Astrocyte of the spinal cord (primary cell): ENCODE measurements at places on chromosomes 11 and 22.

- no peak for DNase-seq
Measured at GRCh38 chr11:108170184-108170583, 48.8 kb downstream of the ACAT1 start.

DNA sequence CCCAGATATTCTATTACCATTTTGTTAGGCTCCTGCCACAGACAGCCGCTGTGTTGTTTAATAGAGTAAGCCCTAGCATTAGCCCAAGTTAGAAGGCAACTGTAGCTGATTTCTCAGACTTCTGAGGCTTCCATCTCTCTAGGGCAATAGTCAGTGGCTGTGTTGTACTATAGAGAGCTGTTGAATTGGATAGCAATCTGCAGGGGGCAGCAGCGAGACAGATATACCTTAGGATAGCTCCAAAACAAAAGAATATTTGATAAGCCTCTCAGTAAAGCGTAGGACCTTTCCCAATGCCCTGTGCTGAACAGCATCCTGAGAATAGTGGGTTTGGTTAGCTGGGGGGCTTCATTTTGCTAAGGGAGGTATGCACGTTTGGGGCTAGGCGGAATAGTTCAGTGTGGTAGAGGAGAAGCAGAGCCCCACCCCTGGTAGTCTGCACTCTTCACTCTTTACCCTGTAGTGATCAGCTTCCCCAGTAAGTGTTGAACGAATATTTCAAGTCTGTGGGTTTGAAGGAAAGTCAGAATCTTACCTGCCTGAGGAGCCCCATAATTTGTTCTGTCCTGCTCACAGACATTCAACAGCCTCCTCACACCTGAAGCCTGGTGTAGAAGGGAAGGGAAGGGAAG, 515.1 kb downstream of the INSC start:
- DNase-seq, result no peak

DNA sequence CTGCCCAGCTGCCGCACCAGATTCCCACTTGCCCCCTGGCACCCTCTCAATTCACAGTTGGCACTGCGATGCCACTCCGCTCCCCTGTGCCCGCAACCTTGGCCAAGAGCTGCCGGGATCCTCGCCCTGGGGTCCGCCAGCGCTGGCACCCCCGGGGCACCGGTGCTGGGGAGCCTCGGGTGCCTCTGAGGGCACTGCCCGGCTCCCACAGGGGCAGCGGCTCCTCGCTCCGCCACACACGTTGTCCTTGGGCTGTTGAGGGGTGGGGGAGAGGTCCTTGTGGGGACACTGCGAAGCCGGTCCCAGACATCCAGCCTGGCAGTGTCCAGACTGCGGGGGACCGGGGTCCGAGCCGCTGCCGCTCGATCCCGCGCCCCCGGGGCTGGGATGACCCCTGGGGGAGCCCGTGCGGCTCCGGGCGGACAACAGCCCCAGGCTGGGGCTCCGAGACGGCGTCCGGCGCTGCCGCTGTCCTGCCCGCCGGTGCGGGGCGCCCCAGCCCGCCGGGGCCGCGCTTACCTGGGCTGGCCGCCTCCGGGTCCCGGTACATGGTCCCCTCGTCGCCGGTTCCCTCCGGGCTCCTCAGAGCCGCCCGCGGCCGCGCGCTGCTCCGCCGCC, 496 bp downstream of the SYT7 start:
- no peak for DNase-seq

- no peak for DNase-seq
Measured at GRCh38 chr11:24714601-24715000, 217.7 kb downstream of the LUZP2 start.

DNA sequence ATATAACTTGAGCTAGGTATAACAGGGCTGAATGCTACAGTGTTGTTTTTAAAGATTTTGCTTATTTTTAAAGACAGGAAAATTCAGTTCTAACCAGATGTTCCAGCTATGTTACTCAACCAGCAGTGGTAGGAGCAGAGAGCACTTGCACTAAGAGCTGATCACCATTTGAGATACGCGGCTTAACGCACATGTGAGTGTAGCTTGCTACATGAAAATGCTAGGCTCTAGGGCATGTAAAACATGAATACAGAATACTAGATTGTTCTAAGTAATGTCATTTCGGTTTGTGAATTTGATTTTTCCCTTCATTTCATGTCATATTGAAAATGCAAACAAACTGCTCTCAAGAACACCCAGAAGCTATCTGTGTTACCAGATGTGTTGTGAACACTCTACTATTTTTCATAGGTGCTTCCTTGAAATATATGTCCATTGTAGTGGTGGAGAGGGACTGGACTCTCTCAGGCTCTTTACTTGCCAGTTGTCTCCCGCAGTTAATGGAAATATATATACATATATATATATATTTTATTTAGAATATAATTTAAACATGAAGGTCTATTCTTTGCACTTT, 10.8 kb upstream of the TECTA start:
- no peak for DNase-seq

- DNase-seq, result no peak
Measured at GRCh38 chr11:14858404-14858803, 33.6 kb downstream of the CYP2R1 start.

GRCh38 chr22:44628835-44629234, 73.2 kb upstream of the PRR5 start:
- DNase-seq, result no peak

DNA sequence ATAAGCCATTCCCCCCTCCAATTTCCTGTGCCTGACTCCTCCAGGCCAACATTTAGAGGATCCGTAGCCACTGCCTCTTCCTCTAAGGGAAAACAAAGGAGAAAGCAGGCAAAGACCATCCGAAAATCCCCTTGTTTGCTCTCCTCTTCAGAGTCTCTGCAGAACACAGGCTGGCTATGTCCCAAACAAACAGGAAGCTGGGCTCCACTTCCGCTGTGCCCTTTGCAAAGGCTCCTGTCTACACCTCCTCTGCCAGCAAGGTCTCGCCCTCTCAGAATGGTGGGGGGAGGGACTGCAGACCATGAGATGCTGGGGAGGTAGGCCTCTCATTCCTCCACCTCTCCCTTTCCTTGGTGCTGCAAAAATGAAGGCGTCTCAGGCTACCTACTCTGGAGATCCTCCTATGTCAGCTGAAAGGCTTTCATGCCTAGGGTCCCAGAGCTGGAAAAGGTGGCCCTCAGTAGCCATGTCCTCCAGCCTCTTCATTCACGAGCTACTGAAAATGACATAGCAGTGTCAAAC, 596.2 kb downstream of the BUD13 start:
- no peak for DNase-seq

GRCh38 chr11:47348859-47349258, 3.6 kb downstream of the MYBPC3 start:
- peak; percentile 16 for DNase-seq

DNA sequence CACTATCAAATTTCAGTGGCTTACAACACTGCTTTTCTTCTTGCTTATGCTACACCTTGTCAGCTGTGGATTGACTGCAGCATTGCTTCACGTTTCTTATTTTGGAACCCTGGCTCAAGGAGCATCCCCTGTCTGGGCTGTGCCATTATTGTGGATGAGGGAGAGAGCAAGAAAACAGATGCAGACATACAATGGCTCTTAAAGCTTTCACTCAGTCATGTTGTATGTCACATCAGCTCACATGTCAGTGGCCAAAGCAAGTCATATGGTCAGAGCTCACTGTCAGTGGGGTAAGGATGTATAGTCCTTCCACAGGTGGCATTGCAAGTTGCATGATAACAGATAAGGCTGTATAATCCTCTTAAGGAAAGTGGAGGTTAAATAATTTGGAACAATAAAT, 10.0 kb downstream of the ARHGEF12 start:
- no peak for DNase-seq

DNA sequence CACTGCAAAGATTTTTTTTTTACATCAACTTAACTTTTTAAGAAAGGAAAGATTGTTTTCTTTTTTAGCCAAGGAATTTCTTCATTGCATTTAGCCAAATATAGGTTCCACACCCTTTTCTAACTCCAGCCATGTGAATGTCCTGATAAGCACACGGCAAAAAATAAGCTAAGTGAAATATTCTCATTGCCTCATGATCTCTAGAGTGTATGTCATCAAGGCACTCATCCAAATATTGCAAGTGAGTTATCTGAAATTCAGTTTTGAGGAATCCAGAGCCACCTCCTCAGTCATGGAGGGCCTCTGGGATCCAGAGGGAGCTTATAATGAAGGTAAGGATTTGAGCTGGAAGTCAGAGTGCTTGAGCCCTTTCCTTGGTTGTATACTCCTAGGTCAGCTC, 80.0 kb downstream of the BLID start:
- peak; percentile 30 for DNase-seq

DNA sequence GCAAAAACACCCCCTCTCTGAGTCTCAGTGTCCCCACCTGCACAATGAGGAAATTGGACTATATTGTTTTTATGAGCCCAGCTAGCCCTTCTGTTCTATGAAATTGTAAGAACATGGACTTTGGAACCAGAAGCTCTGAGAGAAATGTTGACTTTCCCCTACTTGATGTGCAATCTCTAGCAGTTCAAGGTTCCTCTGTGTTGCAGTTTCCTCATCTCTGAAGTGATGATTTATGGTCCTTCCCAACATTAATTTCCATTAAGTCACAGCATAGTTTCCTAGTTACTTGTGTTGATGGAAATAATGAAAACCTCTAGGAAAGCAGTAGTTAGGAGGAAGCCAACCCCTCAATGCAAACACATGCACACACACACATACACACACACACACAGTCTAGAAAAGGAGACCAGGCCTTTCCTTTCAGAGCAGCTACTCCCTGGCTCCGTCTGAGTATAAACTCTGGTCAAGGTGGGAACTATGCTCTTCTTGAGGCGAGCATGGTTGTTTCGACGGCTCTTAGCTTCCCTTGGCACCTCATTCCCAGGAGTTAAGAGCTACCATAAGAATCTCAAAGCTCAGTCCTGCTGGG, 518.4 kb downstream of the SOX6 start:
- no peak for DNase-seq

- DNase-seq, result no peak
Measured at GRCh38 chr22:30434843-30435242, 9.3 kb downstream of the MTFP1 start.

- no peak for DNase-seq
Measured at GRCh38 chr22:17013396-17014100, 5.5 kb upstream of the GAB4 start.

DNA sequence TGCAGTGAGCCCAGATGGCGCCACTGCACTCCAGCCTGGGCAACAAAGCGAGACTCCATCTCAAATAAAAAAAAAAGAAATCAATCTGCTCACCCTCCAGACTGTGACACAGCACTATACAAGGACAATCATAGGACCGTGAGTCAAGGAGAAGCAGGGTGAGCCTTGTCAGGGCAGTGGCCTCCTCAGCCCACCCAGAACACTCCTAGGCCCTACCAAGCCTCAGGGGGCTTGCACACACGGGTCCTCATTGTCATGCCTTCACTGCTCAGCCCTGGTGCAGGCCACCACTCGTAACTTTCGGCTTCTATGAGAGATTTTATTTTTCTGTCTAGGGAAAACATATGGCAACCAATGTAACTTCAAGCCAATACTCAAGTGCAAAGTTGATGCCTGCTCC, 35.8 kb downstream of the DGCR2 start:
- no peak for DNase-seq

GRCh38 chr11:44990665-44991064, 40.0 kb upstream of the TP53I11 start:
- DNase-seq, result no peak
